ENCODE measurements at places on chromosomes 5 and 9. TPM values are rescaled to one million over a fixed set of nuclear protein-coding genes. Genes with fewer than 3 reads are reported as not detected.

Gene SMC2
- total RNA-seq = 14.9 TPM

Gene IFNA2
- not detected for total RNA-seq

Gene CCT5
- 193 TPM for total RNA-seq

Gene MEIKIN
- total RNA-seq = not detected

Gene OR1J4
- total RNA-seq = not detected
